ENCODE measurements at places on chromosomes 4 and X. TPM values are rescaled to one million over a fixed set of nuclear protein-coding genes. Genes with fewer than 3 reads are reported as not detected.

TKTL2 gene
- not detected for total RNA-seq

TMEM156 gene
- total RNA-seq = not detected

PABPC4L gene
- total RNA-seq = 0.17 TPM

TRMT2B gene
- total RNA-seq = 18.8 TPM

BBS12 gene
- 6.1 TPM for total RNA-seq

IGFBP7 gene
- 55.9 TPM for total RNA-seq

STK26 gene
- 3.3 TPM for total RNA-seq

GTPBP6 gene
- 47.0 TPM for total RNA-seq

GAGE1 gene
- total RNA-seq = not detected

PNMA3 gene
- 0.66 TPM for total RNA-seq

JCHAIN gene
- total RNA-seq = 5.8 TPM

TSPAN7 gene
- total RNA-seq = not detected

KLHL34 gene
- under 0.01 TPM for total RNA-seq

FAM193A gene
- total RNA-seq = 14.4 TPM

TTC29 gene
- total RNA-seq = not detected

PRAF2 gene
- total RNA-seq = 14.6 TPM

PCDH11X gene
- total RNA-seq = not detected

PPAT gene
- total RNA-seq = 12.9 TPM

CSAG1 gene
- total RNA-seq = not detected

TNIP3 gene
- 0.17 TPM for total RNA-seq
